ENCODE measurements at places on chromosomes 7 and 10.

GRCh38 chr10:34674176-34674575 lies 140.9 kb downstream of the PARD3 start:
- no peak for DNase-seq
- no peak overlapping the region for H3K4me3 ChIP-seq
- H3K27ac ChIP-seq, result no peak overlapping the region
- no peaks in the 10 kb centered on the region for H3K27me3 ChIP-seq
- no peaks in the 10 kb centered on the region for H3K4me1 ChIP-seq
- no peaks in the 10 kb centered on the region for H3K36me3 ChIP-seq

DNA sequence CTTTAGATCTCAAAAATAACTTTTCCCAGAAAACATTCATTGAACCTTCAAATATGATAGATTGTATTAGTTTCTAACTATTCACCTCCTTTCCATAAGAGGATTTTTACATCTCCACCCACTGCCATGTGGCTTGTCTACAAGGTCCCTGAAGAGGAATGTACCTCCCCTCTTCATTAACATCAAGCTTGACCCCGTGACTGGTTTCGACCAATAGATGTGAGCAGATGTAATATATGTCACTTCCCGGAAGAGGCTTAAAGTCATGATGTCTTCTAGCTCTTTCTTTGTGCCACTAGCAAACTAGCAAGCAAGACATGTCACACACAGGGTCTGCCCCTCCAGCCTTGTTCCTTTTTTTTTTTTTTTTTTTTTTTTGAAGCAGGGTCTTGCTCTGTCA lies 6.9 kb downstream of the BAZ1B start:
- peaks cover 10% of the 10 kb centered on the region for H3K36me3 ChIP-seq
- no peak for DNase-seq
- H3K4me3 ChIP-seq, result no peak overlapping the region
- no peaks in the 10 kb centered on the region for H3K27me3 ChIP-seq

DNA sequence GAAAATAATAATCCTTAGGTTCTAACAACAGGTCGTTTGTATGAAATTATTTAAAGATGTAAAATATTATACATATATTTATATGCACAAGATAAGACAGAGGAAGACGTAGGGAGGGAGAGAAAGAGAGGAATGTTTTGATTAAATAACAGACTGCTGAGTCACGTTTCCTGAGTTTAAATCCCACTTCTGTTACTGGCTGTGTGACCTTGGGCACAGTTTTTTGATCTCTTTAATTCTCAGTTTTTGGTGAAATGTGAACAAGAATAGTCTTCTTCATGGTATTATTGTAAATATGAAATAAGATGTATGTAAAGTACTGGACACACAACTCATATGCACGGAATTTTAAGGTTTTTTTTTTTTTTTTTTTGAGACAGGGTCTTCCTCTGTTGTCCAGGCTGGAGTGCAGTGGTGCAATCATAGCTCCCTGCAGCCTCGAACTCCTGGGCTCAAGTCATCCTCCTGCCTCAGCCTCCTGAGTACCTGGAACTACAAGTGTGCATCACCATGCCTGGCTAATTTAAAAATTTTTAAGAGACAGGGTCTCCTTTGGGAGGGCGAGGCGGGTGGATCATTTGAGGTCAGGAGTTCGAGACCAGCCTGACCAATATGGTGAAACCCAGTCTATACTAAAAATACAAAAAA lies 42.6 kb downstream of the BAMBI start:
- no peak overlapping the region for H3K4me3 ChIP-seq
- no peak for DNase-seq
- no peak overlapping the region for H3K27ac ChIP-seq
- peaks cover 16% of the 10 kb centered on the region for H3K27me3 ChIP-seq
- H3K4me1 ChIP-seq, result peaks cover 5% of the 10 kb centered on the region
- H3K36me3 ChIP-seq, result no peaks in the 10 kb centered on the region

DNA sequence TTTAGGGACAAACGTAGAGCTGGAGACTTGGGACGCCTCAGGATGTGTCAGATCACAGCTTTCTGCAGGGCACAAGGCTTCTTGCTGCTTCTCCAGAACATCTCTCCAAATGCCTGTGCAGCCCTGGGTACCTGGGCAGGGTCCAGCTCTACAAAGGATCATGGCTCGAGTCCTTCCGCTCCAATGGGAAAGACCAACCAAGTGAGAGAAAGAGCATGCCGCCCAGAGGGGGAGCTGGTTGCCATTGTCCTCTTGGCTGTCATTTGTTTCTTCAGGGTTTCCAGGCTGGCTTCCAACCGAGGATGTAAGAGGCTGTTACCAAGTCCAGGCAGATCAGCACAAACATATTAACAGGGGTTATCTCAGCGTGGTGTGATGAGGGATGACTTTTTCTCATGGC lies 5.6 kb upstream of the LEP start:
- H3K4me3 ChIP-seq, result no peak overlapping the region
- H3K36me3 ChIP-seq, result no peaks in the 10 kb centered on the region
- H3K27ac ChIP-seq, result no peak overlapping the region
- H3K4me1 ChIP-seq, result no peaks in the 10 kb centered on the region
- H3K27me3 ChIP-seq, result peaks cover 7% of the 10 kb centered on the region
- no peak for DNase-seq

- no peak overlapping the region for H3K4me3 ChIP-seq
- DNase-seq, result no peak
- H3K36me3 ChIP-seq, result no peaks in the 10 kb centered on the region
- no peak overlapping the region for H3K27ac ChIP-seq
- H3K4me1 ChIP-seq, result peaks cover 20% of the 10 kb centered on the region
Measured at GRCh38 chr7:27091941-27092818, 3.6 kb downstream of the HOXA1 start.

DNA sequence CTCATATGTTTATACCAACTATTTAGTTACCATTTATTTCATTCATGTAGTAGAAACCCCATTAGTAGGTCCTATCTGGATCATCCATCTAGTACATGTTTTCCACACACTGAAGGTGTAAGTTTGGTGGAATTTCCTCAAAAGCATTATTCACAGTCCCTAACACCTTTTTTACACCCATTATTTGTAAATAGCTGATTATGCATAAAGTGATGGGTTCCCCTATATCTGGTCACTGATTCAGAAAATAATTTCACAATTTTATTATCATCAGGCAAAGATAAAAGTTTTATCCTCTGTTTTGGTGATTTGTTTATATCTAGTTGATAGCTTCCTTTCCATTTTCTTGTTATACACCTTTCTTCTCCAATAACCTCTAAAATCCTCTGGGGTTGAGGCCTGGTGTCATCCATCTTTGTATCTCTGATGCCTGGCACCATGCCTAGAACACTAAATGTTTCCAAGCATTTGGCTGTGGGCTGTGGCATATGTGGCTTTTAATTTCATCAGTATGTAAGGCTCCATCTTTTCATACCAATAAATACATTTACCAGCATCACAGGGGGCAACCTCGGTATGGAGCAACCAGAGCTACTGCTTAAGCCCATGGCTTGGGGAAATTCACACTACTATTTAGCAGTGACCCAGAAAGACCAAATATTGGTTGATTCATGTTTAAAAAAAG lies 1089.5 kb upstream of the LRRN3 start:
- H3K27me3 ChIP-seq, result no peaks in the 10 kb centered on the region
- no peak overlapping the region for H3K27ac ChIP-seq
- no peaks in the 10 kb centered on the region for H3K36me3 ChIP-seq
- H3K4me1 ChIP-seq, result no peaks in the 10 kb centered on the region
- H3K4me3 ChIP-seq, result no peak overlapping the region
- no peak for DNase-seq

All from B cell (primary cell).